ENCODE measurements at places on chromosomes 1 and 21. TPM values are rescaled to one million over a fixed set of nuclear protein-coding genes. Genes with fewer than 3 reads are reported as not detected.

Gene C1orf198
- total RNA-seq, result 51.1 TPM

Gene IGSF9
- 0.50 TPM for total RNA-seq

Gene AMY1C
- total RNA-seq, result not detected

Gene HSD3B2
- not detected for total RNA-seq

Gene NT5C1A
- 2.4 TPM for total RNA-seq

Gene PTPN22
- 0.33 TPM for total RNA-seq

Gene F11R
- total RNA-seq, result 23.7 TPM

Gene MEGF6
- 15.4 TPM for total RNA-seq

Gene CHI3L2
- total RNA-seq, result 0.89 TPM

Gene DCDC2B
- 0.28 TPM for total RNA-seq

Gene S100A13
- 30.5 TPM for total RNA-seq

Gene TAS1R3
- total RNA-seq, result 0.44 TPM

Gene FCMR
- 1.3 TPM for total RNA-seq

Gene LCE1D
- not detected for total RNA-seq

Gene APCS
- not detected for total RNA-seq
